ENCODE measurements at places on chromosomes 3 and 15.

GRCh38 chr15:71666763-71667620 lies 143.4 kb upstream of the NR2E3 start:
- no peak for DNase-seq

- DNase-seq = no peak
Measured at GRCh38 chr15:62962101-62962995, 80.2 kb upstream of the TPM1 start.

- peak; percentile 32 for DNase-seq
Measured at GRCh38 chr3:69542089-69542804, 156.4 kb upstream of the FRMD4B start.

GRCh38 chr3:194787650-194788049 lies 102.0 kb downstream of the FAM43A start:
- DNase-seq = no peak

DNA sequence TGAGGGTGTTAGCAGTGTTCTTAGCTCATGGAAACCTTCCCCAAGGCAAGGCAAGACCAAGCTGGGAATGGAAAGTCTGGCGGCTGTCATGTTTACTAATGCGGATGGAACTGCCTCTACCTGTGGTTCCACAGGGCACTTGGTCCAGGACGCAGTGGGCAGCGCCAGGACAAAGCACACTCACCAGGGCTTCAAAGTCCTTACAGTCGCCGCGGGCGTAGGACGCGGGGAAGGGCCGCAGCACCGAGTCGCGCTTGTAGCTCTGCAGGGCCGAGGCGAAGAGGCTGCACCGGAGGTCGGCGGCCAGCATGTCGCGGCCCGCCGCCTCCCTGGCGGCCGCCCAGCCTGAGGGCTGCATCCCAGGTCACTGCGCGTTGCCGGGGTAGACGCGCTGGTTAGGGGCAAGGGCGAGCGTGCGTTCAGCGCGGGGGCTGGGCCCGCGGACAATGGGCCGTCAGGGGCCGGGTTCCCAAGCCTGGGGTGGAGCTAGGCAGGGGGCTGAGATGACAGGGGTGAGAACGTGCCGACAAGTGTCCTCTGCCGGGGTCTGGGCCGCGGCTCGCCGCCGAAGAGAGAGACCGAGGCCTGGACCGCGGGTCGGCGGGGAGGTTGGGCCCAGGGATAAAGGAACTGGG lies 497 bp downstream of the PARP16 start:
- no peak for DNase-seq

DNA sequence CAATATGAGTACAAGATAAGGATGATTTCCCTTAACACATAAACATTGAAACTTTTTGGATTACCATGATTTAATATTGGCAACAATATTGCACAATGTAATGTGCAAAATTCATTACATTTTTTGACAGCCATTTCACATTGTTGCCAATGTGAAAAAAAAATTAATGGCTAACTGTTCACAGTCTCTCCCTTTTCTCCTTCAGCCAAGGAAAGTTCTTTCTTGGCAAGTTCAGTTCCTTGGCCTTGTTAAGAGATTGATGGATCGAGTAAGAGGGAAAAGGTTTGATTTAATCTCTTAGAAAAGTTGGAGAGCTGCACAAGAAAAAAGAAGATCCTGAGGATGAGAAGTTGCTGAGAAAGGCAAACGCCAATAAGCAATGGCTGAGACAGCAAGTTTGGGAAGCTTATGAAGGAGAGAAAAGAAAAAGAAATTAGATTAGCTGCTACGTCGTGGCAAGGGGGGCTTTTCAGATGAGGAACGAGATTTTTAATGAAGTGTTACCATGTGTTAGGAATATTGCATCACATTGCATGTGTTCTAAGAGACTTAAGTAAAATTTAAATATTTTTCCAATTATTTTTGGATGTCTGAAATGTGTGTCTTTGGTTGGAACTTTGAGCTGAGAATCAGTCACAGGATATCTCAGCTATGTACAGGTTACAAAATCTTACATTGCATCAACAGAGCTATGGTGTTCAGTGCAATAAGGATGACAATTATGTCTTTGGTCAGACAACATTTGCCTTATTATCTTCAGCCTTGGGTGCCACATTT lies 61.4 kb upstream of the ZNF280D start:
- DNase-seq = no peak

DNA sequence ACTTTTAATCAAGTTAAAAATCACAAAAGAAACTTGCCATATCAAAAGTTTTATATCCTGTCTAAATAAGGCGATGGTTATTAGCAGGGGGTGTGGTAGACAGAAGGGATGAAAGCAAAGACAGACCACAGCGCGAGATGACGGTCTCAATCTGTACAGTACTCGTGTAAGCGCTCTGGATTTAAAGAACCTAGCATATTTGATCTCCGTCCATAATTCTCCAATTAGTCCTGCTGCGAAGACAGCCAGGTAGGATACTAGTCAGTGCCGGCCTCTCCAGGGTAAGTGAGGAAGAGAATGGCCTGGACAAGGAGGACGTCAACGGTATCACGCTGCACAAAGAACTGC lies 701 bp downstream of the SGO1 start:
- no peak for DNase-seq

DNA sequence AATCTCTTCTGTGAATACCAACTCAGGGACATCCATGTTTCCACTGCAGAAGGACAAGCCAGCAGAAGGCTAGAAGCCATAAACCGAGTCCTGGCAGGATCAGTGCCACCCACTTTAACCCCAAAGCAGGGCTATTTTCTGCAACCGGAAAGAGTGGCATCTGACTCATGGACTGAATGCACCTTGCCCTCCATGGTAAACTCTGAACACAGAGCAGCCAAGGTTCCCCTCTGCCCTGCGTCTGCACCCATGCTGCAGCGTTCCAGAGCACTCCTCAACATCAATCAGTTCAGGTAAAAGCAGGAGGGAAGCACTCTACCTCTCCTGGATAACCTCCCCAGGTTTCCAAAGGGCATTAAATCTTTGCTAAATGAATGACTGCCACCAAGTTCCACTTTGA lies 801 bp upstream of the NGRN start:
- DNase-seq = no peak

GRCh38 chr3:63654211-63654610 lies 1.7 kb downstream of the SNTN start:
- DNase-seq = no peak

DNA sequence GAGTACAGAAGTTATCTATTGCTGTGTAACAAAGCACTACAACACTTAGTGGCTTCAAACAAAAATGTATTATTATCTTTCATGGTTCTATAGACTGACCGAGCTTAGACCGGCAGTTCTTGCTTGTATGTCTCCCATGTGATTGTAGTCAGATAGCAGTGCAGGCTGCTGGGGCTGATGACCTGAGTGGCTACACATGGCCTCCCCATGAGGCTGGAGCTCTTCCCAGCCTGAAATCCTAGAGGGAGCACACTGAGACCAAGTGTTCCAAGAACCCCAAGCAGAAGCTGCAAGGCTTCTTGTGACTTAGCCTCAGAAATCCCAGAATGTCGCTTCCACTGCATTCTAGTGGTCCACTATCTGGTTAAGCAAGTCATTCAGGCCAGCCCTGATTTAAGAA lies 141.2 kb upstream of the TLE3 start:
- DNase-seq = no peak

GRCh38 chr15:48548455-48548854 lies 97.1 kb downstream of the FBN1 start:
- DNase-seq = no peak

DNA sequence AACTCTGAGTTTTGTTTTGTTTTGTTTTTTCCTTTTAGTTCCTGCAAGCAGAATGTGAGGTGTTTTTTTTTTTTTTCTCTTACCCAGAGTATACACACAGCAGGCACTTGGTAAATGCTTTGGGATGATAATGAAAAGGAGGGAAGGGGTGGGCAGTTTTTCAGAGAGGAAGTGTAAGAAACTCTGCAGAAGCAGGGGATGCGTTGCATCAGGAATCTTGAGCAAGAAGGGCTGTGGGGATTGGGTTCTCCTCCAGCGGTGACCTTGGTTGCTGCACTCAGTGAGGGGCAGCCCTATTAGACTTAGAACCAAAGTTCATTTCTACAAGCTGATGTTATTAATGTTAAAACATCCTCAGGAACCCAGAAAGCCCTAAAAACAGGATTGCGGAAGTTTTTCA lies 32.2 kb upstream of the TMEM158 start:
- DNase-seq = no peak

DNA sequence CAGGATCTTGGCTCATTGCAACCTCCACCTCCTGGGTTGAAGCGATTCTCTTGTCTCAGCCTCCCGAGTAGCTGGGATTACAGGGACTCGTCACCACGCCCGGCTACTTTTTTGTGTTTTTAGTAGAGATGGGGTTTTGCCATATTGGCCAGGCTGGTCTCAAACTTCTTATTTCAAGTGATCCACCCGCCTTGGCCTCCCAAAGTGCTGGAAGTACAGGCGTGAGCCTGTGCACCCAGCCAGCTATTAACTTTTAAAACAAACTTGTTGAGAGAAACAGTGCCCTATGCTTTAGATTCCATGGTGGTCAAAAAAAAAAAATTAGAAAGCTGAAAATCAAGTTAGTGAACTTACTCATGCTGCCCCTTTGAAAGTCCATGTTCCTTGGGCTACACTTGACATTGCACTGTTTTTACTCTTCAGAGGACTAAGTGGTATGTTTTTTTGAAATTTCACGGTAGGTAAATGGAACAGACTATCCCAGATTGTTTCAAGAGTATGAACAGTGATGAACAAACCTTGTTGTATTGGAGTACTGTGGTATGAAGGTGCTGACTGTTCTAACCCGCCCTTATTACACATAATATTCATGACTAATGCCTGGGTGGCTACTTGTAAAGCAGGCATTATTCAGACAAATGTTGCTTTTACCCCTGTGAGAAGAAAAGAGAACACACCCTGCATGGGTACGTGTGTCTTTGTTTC lies 206.9 kb downstream of the KLHL25 start:
- DNase-seq = no peak

DNA sequence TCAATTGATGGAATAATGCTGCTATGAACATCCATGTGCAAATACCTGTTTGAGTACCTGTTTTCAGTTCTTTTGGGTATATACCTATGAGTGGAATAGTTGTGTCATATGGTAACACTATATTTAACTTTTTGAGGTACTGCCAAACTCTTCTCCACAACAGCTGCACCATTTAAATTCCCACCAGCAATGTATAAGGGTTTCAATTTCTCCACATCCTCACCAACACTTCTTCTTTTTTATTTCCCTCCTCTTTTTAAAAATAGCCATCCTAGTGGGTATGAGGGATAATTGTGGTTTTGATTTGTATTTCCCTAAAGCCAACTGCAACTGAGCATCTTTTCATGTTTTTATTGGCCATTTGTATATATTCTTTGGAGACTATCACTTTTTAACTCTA lies 31.3 kb upstream of the ARHGEF3 start:
- no peak for DNase-seq

GRCh38 chr3:189103208-189103607 lies 68.6 kb upstream of the TPRG1 start:
- DNase-seq = no peak

DNA sequence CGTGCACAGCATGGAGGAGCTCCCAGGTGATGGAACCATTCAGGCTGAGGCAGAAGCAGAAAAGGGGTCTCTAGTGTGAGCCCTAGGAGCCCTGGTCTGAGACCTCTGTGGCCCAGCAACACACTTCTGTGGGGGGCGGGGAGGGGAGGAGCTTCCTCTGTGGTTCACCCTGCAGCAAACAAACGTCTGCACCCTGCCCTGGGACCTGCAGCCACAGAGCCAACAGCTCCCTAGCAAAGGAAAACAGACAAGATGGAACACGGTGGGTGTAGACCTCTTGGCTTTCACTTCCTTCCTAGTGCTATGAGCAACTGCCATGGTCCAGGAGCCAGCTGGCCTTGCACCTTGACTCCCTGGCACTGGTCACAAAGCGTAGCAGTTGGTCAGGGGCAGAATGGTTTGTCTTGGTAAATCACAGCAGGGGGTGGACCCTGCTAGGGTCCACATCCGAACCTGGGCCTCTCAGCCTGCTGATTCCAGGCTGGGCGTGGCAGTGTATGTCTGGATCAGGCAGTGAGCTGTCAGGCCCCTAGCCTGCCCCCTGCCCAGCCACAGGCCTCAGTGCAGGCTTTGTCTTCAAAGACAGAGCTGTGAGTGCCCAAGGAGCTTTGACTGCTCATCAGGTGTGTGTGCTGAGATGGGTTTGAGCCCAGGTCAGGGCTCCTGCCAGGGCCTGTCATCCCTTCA lies 6.7 kb downstream of the AMIGO3 start:
- DNase-seq = no peak

DNA sequence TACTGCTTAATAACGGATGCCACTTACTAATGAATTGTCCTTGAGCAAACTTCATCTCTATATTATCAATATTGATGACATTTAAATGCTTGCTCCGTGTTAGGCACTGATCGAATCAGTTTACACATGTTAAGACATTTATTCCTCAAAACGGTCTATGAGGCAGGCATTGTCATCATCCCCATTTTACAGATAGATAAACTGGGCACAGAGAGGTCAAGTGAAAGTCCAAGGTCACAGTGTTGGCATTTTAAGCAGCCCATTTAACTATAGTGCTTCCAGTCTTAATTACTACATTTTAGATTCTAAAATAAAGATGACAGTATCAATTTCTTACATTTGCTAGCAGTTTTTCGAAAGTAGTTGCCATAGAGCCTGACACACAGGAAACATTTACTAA lies 966 bp upstream of the ABI3BP start:
- no peak for DNase-seq

DNA sequence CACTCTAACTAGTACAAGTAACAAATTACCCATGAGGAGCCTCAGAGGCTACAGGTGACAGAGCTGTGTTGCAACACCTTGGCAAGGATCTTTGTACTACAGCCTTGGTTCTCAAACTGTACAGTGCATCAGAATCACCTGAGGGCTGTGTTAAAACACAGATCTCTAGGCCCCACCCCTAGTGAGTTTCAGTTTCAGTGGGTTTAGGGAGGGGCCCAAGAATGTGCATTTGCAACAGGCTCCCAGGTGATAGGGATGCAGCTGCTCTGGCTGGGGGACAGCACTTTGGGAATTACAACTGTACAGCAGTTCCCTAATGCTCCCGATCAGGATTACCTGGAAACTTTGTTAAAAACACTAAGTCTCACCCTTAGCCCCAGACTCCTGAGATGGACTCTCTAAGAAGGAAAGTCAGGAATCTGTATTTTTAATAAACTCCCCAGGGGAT lies 66.1 kb upstream of the NR2F2 start:
- no peak for DNase-seq

DNA sequence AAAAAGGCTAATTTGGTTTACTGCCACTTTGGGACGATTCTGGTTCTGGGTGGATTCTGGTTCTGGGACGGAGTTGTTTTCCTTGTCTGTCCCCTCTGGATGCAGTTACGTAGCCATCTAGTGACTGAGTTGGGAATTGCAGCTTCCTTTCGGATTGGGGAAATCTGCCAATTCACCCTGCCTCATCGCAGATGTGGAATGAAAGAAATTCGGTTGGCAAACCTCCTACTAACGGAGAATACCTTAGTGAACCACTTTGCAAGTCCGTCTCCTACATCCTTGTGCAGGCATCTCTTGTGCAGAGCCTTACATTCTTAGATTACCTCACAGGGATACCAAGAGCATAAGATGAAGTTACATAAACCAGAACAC lies 31.5 kb upstream of the AP4E1 start:
- DNase-seq = peak; percentile 75
